Calu3 (cell line): ENCODE measurements at places on chromosomes 3 and 15.

GRCh38 chr15:92669432-92669831 lies 13.9 kb upstream of the FAM174B start:
- H3K36me3 ChIP-seq = no peaks in the 10 kb centered on the region
- peaks cover 9% of the 10 kb centered on the region for H3K4me1 ChIP-seq
- DNase-seq = no peak
- no peak overlapping the region for H3K4me3 ChIP-seq
- no peak overlapping the region for H3K27ac ChIP-seq

DNA sequence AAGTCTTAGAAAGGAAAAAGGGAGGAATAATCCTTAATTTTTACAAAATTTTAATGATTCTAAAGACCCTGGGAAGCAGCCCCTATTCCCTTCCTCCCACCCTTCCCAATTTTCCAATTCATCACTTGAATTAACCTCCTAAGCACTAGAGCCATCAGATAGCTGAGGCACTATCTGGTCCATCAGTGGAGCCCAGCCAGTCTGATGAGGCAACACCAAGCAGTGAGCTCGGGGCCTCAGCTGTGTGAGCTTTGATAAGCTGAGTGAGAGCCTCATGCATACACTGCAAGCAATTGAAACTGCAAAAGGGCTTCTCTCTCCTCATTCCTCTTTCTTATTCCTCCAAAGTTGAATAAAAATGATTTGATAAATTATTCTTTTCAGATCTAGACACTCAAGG lies 31.9 kb downstream of the TUSC7 start:
- no peaks in the 10 kb centered on the region for H3K4me1 ChIP-seq
- no peak overlapping the region for H3K4me3 ChIP-seq
- no peak overlapping the region for H3K27ac ChIP-seq
- no peaks in the 10 kb centered on the region for H3K36me3 ChIP-seq

GRCh38 chr15:78811825-78812183 lies 540 bp upstream of the ADAMTS7 start:
- peaks cover 15% of the 10 kb centered on the region for H3K36me3 ChIP-seq
- no peak for DNase-seq
- H3K27me3 ChIP-seq = peaks cover 55% of the 10 kb centered on the region
- peak overlapping the region; percentile 72 for H3K4me3 ChIP-seq
- no peak overlapping the region for H3K27ac ChIP-seq

GRCh38 chr3:71805199-71805598 lies 20.3 kb upstream of the PROK2 start:
- no peaks in the 10 kb centered on the region for H3K4me1 ChIP-seq
- H3K27ac ChIP-seq = no peak overlapping the region

GRCh38 chr3:110697961-110698360 lies 373.7 kb upstream of the NECTIN3 start:
- H3K27me3 ChIP-seq = no peaks in the 10 kb centered on the region
- H3K4me1 ChIP-seq = peaks cover 10% of the 10 kb centered on the region
- DNase-seq = no peak
- peak overlapping the region; percentile 6 for H3K27ac ChIP-seq
- no peaks in the 10 kb centered on the region for H3K36me3 ChIP-seq

DNA sequence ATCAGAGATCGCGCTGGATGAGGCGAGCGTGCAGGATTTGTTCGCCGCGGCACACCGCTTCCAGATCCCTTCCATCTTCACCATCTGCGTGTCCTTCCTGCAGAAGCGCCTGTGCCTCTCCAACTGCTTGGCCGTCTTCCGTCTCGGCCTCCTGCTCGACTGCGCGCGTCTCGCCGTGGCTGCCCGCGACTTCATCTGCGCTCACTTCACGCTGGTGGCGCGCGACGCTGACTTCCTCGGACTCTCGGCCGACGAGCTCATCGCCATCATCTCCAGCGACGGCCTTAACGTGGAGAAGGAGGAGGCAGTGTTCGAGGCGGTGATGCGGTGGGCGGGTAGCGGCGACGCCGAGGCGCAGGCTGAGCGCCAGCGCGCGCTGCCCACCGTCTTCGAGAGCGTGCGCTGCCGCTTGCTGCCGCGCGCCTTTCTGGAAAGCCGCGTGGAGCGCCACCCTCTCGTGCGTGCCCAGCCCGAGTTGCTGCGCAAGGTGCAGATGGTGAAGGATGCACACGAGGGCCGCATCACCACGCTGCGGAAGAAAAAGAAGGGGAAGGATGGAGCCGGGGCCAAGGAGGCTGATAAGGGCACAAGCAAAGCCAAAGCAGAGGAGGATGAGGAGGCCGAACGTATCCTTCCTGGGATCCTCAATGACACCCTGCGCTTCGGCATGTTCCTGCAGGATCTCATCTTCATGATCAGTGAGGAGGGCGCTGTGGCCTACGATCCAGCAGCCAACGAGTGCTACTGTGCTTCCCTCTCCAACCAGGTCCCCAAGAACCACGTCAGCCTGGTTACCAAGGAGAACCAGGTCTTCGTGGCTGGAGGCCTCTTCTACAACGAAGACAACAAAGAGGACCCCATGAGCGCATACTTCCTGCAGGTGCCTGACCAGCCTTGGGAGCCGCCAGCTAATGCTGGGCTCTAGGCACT lies 819 bp downstream of the KLHL40 start:
- DNase-seq = no peak
- no peak overlapping the region for H3K27ac ChIP-seq
- H3K4me1 ChIP-seq = peaks cover 6% of the 10 kb centered on the region
- H3K4me3 ChIP-seq = no peak overlapping the region
- H3K36me3 ChIP-seq = no peaks in the 10 kb centered on the region
